Urinary bladder (tissue), 4 donors: ENCODE measurements at places on chromosomes 5 and 9.

GRCh38 chr9:29800821-29801220 lies 2227.5 kb upstream of the C9orf72 start:
- DNase-seq, result no peak

DNA sequence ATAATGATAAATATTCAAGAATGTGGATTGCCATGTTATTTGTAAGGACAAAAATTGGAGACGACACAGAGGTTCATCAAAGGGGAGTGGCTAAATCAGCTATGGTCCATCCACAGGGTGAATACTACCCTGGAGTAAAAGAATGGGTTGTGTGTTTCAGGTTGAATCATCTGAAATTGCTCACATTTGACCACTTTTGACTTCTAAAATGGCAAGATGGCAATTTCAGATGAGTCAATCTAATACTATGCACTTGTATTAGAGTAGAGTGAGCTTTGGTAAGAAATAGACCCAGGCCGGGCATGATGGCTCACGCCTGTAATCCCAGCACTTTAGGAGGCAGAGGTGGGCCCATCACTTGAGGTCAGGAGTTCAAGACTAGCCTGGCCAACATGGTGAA lies 131.8 kb downstream of the GAPVD1 start:
- no peak for DNase-seq

GRCh38 chr9:95360866-95361265 lies 43.4 kb upstream of the FANCC start:
- no peak for DNase-seq

- no peak for DNase-seq
Observed at GRCh38 chr9:114426046-114426948, 38.5 kb upstream of the AKNA start.

DNA sequence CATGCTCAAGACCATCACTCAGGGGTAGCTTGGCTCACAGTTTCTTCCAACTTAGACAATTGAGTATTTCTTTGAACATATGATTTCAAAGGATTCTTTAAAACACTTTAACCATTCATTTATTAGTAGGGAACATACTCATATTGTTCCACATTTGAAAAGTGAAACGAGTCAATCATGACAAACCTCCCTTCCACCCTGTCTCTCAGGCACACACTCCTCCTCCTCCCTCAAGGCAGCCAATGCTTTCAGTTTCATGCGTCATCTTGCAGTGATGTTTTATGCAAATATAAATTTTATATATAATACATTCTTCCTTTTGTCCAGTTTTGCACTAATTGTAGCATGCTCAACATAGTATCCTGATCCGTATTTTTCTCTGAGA lies 126.0 kb upstream of the BOD1 start:
- no peak for DNase-seq

GRCh38 chr5:168447808-168448207 lies 38.5 kb upstream of the RARS1 start:
- no peak for DNase-seq

DNA sequence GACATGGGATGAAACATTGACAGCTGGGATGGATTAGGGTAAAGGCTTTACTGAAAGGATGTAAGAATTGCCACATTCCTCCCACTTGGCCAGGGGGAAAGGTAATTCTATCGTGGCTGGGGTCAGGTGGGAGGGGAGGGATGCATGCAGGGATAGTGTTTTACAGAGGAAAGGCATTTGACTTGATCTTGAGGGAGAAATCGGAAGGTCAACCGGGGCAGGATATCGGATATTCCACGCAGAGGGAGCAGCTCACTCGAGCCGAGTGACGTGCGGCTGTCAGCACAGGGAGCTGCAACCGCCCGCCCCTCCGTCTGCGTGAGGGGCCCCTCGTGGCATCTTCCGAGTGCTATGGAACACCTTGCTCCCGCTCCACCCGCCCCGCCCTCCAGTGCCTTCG lies 63.4 kb upstream of the ADAMTS2 start:
- no peak for DNase-seq

GRCh38 chr5:133723126-133723525 lies 110.8 kb upstream of the FSTL4 start:
- no peak for DNase-seq

GRCh38 chr9:20353524-20353923 lies 268.8 kb downstream of the MLLT3 start:
- DNase-seq, result no peak

GRCh38 chr5:37568018-37568753 lies 189.1 kb downstream of the WDR70 start:
- DNase-seq, result no peak

DNA sequence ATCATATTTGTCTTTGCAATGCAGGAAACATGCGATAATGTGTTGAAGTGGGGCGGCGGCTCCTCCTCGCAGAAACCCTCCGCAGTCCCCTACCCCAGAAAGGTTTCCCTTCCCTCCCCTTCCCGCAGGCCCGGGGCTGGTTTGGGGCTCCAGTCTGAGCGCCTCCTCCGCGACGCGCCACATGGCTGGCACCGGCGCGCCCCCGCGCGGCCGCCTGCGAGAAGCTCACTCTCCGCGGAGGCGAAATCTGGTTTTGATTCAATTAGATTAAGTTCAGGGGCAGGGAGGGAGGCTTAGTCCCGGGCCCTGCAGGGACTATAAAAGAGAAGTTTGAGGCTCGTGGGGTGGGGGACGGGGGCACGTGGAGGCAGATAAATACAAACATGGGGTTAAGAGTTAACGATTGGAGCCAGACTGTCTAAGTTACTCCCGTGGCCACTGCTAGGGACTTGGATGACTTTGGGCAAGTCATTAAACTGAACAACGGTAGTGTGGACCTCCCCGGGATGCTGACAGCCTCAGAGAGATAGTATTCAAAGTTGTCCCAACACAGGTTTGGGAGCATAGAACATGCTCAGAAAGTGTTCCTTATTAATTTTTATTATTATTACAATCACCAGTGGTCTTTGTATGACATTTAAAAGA lies 69.4 kb downstream of the MSX2 start:
- DNase-seq, result peak; percentile 6

DNA sequence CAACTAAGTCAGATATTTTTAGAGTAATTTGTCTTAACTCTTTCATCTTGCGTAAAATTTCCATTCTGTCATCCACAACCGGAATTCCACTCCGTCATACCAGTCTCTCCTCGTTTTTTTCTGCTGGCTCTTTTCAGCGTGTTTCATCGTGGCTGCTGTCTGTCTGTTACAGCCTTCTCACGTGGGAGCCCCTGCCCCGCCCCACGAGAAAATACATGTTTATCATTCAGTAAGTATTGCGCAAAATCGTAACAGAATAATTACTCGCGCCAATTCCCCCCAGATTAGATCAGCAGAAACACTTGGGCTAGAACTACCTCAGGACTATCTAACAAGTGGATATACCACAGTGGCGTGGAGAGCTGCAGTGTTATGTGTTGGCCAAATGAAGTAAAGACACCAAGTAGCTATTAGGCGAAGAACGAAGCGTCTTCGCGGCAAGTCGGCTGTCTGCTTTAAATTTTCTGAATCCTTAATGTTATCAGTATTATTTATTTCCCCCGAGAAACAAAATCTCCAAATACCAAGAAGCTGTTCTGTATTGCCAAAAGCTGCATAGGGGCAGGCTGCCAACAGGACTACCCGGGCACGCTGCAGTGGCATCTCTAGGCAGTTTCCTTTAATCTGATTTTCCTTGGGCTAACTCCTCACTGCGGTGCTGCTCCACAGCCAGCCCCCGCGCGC lies 566 bp upstream of the FOCAD start:
- no peak for DNase-seq

DNA sequence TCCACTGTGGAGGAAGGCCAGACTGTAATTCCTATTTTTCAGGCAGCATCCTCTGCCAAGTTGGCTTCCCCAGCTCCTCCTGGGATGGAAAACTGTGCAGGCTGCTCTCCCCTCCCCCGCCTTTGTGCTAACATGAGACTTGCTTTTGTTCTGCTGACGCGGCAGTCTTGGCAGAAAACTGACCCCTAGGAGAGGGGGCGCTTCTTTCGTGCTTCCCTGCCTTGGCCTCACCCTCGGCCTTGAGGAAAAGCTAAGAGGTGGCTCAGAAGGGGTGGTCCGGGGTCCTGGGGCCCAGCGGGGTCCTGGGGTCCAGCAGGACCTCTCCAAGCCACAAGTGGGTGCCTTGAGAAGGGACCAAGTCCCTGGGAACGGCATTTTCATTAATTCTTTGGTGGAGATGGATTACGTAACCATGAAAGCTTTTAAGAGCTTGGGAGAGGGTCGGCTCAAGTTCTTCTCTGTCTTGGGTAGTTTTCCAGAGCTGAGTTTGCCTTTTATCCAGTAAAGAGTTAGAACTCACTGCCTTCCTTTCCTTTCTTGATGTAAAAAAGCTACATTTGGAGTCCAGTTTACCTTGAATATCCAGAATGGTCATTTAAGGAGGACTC lies 51.0 kb downstream of the SH3PXD2B start:
- peak; percentile 87 for DNase-seq

DNA sequence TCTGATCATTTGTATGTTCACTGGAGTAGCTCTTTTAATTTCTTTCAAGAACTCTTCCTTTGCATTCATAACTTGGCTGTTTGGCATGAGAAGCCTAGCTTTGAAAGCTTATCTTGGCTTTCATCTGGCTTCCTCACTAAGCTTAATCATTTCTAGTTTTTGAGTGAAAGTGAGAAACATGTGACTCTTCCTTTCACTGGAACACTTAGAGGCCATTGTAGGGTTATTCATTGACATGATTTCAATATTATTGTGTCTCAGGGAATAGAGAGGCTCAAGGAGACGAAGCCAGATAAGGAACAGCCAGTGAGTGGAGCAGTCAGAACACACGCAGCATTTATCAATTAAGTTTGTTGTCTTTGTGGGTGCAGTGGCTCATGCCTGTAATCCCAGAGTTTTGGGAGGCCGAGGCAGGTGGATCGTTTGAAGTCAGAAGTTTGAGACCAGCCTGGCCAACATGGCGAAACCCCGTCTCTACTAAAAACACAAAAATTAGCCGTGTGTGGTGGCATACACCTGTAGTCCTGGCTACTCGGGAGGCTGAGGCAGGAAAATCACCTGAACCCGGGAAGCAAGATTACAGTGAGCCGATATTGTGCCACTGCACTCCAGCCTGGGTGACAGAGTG lies 98.3 kb downstream of the UGCG start:
- DNase-seq, result no peak

DNA sequence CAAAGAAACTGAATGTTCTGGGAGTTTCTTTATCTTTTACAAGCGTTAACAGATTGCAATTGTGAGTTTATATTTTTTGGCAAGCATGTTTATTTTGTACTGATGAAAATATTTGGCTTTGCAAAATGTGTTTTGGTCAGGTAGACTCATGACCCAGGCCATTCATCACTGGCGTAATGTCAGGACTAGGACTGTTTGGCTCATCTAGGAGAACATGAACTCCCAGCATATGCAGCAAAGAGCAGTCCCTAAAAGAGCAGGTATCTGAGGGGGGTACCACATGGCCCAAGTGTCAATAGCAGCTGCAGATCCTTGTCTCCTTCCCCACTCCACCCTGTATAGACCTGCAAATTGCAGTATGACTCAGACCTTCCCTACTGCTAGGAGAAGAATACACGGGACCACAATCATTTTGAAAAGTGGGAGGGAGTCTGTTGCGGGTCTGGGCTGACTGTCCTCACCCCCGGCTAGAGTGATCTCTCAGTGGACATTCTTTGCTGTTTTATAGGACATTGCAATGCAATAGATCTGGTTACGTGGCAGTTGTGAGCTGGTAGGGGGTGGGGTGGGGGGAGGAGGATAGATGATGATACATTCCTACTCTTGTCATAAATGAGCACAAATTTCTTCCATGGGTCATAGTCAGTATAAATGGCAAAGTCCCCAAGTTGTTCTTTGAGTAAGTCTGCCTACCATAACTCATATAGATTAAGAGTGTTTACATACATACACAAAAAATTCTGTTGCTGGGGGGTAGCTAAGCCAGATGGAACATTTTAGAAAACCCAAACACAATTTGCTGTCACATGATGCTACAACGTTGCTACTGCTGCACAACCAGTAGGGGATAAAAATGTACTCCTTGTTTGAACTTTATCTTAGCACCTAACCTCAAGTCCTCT lies 20.8 kb upstream of the SNCAIP start:
- no peak for DNase-seq

- DNase-seq, result no peak
Observed at GRCh38 chr9:124389146-124389939, 25.9 kb downstream of the PSMB7 start.

- DNase-seq, result no peak
Observed at GRCh38 chr9:33778700-33779351, 16.5 kb upstream of the PRSS3 start.

GRCh38 chr9:20074291-20074690 lies 285.5 kb upstream of the SLC24A2 start:
- DNase-seq, result no peak

GRCh38 chr9:89920131-89920530 lies 315.3 kb downstream of the GADD45G start:
- DNase-seq, result no peak

DNA sequence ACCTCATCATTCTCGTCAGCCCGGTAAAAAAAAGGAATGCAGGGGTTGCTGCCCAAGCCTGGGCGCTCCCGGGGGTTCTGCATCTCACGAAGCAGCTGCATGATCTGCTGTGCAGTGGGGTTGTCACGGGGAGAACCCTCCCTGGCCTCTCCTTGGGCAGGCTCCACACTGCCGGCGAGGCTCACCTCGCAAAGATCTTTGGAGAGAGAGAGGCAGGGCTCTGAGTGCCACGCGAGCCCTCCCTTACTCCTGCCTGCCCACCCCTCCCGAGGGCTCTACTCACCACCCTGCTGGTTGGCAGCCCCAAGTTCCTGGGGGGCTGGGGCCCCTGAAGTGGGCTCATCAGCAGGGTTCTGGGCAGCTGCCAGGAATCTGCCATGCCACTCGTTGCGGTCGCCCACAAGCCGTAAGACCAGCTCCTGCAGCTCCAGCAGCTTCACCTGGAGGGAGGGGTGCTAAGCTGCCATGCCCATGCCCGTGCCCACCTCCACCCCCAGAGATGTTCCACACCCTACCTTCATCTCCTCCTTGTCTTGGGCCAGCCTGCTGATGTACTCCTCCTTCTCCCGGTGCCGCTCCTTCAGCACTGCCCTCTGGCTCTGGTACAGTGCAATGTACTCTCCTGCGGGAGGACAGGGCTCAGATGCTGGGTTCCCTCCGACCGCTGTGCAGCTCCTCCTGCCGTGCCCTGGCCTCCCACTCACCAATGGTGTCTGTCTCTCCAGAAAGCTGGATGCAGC lies 18.6 kb downstream of the GOLGA2 start:
- DNase-seq, result no peak

DNA sequence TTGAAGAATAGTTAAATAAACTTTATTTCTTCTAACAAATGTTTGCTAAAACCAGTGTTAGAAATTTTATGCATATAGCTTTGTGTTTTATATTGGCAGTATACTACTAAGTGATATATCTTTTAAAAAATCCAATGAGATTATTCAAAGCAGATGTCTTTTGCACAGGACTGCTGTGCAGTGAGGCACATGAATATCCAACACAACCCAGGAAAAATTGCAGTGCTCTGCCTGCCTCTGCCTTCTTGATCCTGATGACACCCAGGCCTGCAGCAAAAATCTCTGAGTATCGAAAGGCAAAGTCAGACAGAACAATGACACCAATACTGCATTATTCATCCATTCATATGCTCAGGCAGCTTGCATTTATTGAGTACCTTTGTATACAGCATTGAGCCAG lies 1076.5 kb upstream of the ARRDC3 start:
- no peak for DNase-seq

GRCh38 chr5:1383886-1384401 lies 39.0 kb upstream of the CLPTM1L start:
- no peak for DNase-seq

GRCh38 chr5:53165431-53166182 lies 56.0 kb upstream of the MOCS2 start:
- no peak for DNase-seq
